Vagina (tissue), 2 donors: ENCODE measurements at places on chromosomes 16 and 17.

DNA sequence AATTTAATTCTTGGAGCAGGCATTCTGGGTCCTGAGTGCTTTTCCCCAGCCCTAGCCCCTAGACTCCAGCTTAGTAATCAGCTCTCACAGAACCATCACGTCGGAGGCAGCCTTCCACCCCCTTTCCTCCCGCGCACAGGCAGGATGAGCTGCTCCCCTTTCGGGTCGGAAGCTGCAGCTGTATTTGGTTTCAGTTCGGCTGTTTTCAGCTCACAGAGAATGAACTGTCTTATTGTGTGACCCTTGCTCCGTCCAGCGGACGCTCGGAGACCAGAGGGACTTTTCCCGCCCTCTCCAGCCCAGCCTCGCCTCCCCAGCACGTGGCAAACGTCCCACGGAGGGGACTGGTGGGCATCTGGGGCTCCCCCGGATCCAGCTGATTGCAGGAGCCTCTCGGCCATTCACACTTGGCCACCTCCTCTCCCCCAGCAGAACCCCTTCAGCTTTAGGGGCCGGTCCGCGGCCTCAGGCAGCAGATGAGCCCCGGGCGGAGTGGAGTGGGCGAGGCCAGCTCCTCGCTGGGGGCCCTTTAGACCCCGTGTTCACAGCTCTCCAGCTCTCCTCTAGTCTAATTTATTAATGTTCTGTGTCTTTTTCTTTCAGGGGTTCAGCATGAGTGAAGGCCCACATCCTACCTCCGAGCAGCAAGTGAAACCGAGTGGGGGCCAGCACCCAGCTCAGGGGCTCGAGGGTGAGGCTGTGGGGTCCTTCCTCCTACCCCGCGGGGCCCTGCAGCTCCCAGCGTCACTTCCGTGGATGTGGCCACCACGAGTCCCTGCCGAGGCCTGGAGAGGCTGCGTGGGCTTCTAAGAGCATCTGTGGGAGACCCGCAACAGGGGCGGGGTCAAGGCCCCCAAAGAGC is 863 bp upstream of the UTS2R start:
- DNase-seq, result no peak

DNA sequence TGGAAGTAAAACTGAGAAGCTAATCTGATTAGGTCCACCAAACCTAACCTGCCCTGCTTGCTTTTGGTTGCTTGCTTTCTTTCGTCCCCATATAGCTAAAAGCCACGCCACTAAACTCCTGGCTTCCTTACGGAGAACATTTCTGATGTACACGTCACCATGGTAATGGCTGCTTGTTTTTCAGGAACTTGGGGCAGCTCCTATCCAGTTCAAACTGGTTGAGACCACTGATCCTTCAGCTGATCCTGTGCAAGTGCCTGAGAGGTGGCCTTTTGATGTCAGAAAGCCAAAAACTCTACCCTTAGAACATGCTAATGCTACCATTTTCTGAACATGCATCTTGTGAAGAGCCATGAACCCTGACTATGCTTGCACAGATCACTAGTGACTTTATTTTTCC is 14.4 kb upstream of the DHRS7C start:
- DNase-seq, result no peak

DNA sequence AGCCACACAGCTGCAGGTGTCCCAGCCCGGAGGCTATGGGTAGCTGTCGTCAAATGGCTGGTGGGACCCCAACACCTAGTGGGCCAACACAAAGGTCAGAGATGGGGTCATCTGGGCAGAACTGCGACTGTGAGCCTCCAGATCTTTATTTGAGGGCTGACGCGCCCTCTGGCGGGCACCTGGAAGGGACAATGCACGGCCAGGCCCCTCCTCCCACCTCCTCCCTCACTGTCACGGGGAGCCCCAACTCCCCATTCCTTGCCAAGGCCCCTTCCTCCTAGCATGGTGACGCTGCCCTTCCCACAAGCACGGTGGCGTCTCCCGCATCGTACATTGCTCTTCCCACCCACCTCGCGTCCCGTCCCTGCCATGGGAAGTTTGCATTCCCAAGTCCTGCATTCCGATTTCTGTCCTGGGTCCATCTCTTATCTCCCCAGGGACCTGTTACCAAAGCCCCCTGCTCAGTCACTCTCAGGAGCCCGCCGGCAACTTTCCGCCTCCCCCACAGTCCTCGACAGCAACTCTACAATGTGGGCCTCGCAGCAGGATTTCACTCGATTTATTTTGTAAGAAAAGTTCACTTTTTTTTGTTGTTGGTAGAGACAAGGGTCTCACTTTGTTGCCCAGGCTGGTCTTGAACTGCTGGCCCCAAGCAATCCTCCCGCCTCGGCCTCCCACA is 1.0 kb downstream of the TLE7 start:
- no peak for DNase-seq

GRCh38 chr16:87784812-87785211 is 19.0 kb upstream of the KLHDC4 start:
- no peak for DNase-seq

DNA sequence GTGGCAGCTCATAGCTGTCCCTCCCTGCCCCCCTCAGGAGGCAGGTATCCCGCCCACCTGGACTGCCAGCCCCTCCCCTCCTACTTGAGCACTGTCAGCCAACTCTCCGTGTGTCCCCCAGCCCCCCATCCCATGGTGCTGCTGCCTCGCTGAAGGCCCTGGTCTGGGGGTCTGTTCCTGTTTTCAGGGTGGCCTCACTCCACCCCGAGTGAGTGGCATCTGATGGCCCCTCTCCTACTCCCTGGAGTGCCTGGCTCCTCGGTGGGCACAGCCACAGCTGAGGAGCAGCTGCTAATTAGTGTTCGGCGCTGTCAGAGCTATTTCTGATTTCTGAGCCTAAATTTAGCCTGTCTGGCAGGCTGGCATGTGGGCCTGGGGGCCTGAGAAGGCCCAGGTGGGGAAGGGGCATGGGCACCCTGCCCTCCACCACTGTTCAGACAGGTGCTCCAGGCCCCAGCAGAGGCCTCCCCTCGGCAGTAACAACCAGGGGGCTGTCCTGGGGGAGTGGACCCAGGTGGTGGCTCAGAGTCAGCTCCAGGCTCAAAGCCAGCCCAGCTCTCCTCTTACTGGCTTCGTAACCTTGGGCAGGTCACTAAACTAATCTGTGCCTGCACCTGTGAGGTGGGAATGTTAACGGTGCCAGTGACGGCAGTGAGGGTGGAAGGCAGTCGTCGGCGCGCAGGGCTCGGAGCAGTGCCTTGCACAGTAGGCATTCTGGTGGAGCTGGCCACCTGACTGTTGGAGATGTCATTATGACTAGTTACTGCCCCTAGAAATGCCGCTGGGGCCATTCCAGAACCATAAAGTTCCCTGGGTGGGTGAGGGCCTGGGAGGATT is 6.5 kb downstream of the FMNL1 start:
- DNase-seq, result no peak

DNA sequence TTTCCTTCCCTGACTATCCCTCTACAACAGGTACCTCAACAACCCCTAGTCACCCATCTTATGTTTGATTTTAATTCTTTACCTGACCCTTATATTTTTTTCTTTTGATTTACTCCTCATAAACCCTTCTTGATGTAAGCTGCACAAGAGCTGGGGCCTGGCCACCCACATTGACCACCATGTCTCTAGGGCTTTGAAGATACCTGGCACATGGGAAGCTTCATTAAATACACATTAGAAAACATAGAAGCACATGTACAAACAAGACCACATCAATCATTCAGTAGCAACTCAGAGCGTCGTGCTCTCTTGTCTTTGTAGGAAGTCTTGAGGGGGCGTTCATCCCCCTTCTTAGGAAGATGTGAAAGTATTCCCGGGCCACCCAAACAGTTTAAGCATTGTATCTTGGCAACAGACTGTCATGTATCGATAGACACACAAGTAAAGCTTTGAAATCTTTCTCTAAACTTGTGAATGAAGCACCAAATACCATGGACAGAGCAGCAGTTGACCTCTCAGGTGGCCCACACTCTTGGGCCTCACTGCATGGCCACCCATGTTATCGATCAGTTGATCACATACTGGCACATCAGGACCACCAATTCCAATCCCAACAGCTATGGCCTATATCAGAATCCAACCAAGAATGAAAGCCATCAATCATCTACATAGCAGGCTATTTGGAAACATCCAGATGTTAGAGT is 183.6 kb downstream of the ZFHX3 start:
- DNase-seq, result no peak

- DNase-seq, result no peak
Measured at GRCh38 chr16:85908444-85908843, 9.5 kb downstream of the IRF8 start.

GRCh38 chr17:1299552-1300370 is 20.3 kb downstream of the TRARG1 start:
- no peak for DNase-seq

GRCh38 chr16:47127541-47127940 is 16.2 kb downstream of the NETO2 start:
- no peak for DNase-seq

DNA sequence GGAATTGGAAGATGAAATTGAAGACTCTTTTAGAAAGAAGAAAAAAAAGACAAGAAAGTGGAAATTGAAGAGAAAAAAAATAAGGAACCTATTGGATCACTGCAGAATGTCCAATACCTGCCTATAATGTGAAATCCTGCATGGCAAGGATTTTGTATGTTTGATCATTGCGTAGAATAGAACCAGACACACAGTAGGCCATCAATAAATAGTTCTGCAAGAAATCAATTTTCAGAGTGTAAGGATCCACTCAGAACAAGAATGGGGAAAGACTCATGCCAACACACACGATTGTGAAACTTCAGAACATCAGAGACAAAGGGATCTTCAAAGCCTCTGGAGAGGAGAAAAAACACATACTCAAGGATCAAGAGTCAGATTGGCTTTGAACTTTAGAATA is 39.7 kb upstream of the DHX40 start:
- no peak for DNase-seq

GRCh38 chr16:85246473-85246872 is 134.2 kb upstream of the CIBAR2 start:
- no peak for DNase-seq

GRCh38 chr16:85445779-85446222 is 167.3 kb upstream of the GSE1 start:
- DNase-seq, result no peak

DNA sequence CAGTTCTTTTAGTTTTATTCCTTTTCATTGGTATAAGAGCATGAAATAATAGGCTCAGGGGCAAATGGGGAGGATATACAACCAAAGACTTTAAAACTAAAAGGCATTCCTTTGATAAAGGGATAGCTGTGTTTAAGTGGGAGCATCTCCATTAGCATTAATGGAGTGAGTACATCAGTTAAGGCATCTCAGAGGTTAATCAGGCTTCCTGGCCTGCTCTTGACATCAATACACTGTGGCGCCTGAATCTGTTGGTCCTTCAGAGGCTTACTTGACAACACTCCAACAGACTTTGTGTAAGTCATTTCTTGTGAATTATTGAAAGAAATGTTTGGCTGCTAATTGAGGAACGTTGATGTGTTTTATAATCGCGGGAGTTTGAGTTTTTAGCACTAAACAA is 230.7 kb downstream of the BCAS3 start:
- DNase-seq, result no peak

DNA sequence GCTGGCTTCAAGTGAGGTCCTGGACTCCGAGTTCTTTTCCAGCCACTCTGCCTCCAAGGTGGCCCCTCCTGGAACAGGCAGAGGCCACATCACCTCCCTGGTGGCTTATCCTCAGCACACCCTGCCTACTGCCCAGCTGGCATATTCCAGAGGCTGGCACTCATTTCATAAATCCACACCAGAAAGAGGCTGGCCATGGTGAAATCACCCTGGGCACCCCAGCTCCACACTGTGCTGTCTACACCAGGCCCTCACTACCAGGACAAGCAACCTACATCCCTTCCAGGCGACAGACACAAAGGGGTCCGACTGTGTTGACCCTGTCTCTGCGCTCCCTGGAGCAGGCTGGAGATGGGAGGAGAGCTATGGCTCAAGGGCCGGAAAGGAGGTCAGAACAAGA is 100.2 kb downstream of the C16orf78 start:
- no peak for DNase-seq

DNA sequence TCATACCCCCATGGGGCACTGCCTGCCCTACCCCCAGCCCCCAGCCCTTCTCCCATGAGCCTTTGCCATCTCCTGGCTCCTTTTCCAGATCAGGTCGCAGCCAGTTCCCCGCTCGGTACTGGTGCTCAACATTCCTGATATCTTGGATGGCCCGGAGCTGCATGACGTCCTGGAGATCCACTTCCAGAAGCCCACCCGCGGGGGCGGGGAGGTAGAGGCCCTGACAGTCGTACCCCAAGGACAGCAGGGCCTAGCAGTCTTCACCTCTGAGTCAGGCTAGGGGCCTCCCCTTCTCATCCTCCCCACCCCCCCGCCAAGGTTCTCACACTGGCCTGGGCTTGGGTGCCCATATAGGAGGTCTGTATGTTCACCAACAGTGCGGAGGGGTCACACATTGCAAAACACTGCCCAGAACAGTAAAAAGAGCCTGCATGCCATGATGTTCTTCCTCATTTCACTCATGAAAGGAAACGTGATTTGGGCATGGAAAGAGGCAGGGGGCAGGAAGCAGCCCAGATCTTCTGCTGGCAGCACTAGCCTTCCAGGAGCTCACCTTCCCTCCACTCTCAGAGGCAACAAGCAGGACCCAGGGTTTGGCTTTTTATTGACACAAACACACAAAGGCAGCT is 7.5 kb downstream of the IFI35 start:
- no peak for DNase-seq

GRCh38 chr17:9249245-9249953 is 228.1 kb downstream of the NTN1 start:
- DNase-seq, result no peak

GRCh38 chr16:84044118-84044488 is 1.5 kb upstream of the SLC38A8 start:
- DNase-seq, result no peak

DNA sequence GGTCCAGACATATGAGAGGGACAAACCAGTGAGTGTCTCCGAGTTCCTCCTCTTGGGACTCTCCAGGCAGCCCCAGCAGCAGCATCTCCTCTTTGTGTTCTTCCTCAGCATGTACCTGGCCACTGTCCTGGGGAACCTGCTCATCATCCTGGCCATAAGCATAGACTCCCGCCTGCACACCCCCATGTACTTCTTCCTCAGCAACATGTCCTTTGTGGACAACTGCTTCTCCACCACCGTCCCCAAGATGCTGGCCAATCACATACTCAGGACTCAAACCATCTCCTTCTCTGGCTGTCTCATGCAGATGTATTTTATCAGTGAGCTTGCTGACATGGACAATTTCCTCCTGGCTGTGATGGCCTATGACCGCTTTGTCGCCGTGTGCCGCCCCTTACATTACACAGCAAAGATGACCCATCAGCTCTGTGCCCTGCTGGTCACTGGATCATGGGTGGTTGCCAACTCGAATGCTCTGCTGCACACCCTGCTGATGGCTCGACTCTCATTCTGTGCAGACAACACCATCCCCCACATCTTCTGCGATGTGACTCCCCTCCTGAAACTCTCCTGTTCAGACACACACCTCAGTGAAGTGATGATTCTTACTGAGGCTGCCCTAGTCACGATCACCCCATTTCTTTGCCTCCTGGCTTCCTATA is 19.2 kb downstream of the ZNF200 start:
- DNase-seq, result no peak

DNA sequence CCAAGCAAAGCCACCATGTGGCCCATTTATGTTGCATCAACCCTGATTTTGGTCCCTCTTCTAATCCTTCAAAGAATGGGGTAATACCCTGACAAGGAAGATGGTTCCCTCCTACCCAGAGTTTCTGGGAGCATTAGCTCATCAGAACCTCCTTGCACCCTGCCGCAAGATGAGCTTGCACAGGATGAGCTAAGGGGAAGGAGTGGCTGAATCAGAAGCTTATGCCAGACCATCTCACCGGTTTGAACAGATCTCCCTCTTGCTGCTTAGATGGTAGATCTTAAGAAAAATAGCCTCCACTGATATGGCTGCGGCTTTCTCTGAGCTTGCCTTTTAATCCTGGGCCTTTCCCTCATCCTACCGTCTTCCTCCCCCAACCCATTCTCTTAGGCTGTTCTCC is 175.1 kb downstream of the SOX9 start:
- DNase-seq, result no peak

GRCh38 chr16:79347277-79347676 is 253.3 kb downstream of the MAF start:
- no peak for DNase-seq
